Renal cortex interstitium (tissue), 15 donors: ENCODE measurements at places on chromosomes 7 and 10. TPM values are rescaled to one million over a fixed set of nuclear protein-coding genes. Genes with fewer than 3 reads are reported as not detected.

DNA sequence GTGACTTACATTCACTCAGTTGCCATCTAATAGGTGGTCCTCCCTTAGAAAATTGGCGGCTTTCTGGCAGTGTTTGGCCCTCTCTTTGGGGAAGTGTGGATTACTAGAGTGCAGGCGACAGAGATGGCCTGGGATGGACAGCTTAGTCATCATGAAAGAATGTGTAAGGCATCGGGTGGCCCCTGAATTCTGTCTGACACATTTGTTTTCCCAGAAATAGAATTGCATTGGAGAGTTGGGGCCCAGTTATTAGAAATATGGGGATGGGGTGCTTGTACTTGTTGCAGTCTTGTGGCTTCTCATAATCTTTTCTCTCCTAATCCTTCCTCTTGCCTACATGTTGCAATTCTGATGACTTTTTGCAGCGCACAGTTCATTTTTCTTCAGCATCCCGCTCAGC lies 13.8 kb downstream of the TCF7L2 start:
- no peak for DNase-seq

GRCh38 chr10:72615970-72616369 lies 9.9 kb downstream of the MICU1 start:
- DNase-seq = no peak

The GPR15LG gene
- 0.17 TPM for polyA plus RNA-seq

- DNase-seq = no peak
Observed at GRCh38 chr10:69665474-69666320, 35.6 kb downstream of the FAM241B start.

DNA sequence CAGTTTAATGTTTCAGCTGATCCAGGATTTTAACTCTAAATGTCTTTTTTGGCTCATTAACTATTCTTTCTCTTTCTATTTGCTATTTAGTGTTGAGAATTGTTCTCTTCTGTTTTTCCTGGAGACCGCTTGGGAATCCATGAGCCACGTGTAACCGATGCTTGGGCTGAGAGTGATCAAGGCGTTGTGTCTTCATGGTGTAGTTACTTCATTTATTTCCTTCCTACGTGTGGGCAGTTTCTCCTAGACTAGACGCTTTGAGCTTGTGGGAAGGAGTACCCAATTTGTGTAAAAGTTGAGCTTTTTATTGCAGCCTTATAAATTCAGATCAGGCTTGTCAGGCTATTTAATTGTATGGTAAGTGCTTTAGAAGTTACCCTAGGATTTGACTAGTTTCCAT lies 2.9 kb downstream of the EIF3B start:
- DNase-seq = no peak

- DNase-seq = no peak
Observed at GRCh38 chr7:33661430-33662160, 243.7 kb upstream of the BMPER start.

DNA sequence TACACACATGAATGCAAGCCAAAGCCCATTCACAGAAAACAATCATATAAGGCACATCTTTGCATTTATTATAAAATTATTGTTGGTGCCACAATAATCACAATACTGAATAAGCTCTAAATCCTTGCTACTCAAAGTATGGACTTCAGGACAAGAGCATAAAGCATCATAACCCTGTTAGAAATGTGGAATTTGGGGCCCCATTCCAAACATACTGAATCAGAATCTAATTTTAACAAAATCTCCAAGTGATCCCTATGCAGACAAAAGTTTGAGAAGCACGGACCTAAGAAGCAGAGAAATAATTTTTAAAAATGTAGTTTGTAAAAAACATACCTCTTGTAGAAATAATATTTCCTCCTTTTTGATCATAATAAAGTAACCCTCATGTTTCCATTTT lies 199.2 kb downstream of the IMMP2L start:
- no peak for DNase-seq

DNA sequence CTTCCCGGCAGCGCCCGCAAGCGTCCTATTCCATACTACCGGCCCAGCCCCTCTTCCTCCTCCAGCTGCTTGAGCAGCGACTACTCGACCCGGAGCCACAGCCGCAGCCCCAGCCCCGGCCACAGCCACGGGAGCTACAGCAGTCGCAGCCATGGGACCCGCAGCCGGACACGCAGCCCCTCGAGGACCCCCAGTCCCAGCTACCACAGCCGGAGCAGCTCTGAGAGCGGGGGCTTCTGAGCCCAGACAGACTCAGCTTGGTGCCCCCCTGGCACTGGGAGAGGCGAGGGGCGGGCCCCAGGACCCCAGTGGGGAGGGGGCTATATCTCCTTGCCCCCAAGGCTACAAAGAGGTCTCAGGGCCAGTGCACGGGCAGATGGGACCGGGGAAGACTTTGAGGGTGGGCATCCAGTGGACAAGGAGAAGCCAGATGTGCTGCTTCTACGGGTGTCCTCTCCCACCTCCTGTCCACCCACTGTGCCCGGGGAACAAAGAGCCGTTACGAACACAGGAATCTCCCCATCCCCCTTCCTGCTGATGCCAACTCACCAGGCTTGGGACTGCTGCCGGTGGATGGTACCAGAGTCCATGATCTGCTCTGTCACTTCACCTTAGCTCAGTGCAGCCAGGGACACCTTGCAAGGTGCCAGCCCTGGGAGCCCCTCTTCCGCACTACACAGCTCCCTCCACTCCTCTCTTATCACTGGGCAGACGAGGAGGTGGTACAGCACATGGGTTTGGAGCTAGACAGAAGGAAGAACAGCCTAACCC lies 16.7 kb upstream of the HSPB1 start:
- DNase-seq = no peak

GRCh38 chr7:44634187-44634838 lies 27.9 kb downstream of the OGDH start:
- peak; percentile 28 for DNase-seq

GRCh38 chr7:50303335-50304128 lies 984 bp upstream of the IKZF1 start:
- DNase-seq = no peak
